ENCODE measurements at places on chromosomes 6 and 20. TPM values are rescaled to one million over a fixed set of nuclear protein-coding genes. Genes with fewer than 3 reads are reported as not detected.

Gene CHRNA4
- 0.11 TPM for total RNA-seq

Gene HLA-DOA
- total RNA-seq = 0.25 TPM

Gene BHLHE23
- not detected for total RNA-seq

GRCh38 chr6:142187209-142187608, 40.1 kb downstream of the VTA1 start:
- peak overlapping the region; percentile 61 for H3K27ac ChIP-seq
- peak; percentile 73 for DNase-seq
- H3K36me3 ChIP-seq = no peaks in the 10 kb centered on the region
- no peak overlapping the region for H3K4me3 ChIP-seq
- no peaks in the 10 kb centered on the region for H3K27me3 ChIP-seq
- H3K4me1 ChIP-seq = peaks cover 15% of the 10 kb centered on the region

DNA sequence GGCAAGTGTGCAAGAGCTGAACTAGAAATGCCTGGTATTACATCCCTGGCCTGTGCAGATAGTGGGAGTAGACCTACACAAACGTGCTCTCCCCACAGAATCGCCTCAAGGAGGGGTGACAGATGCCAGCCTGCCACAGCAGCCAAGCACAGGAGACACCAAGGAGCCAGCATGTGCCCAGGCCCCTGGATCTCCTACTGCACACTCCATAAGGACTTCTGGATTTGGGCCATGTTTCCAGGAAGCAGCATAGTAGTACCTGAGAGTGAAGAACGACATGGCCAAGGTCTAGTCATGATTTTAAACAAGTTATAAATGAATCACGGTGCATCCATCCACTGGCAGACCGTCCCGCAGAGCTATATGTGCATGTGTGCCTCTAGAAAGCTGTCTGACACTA, 232.2 kb downstream of the SYNDIG1 start:
- no peak overlapping the region for H3K4me3 ChIP-seq
- no peak for DNase-seq
- peaks cover 9% of the 10 kb centered on the region for H3K27me3 ChIP-seq
- H3K27ac ChIP-seq = no peak overlapping the region
- H3K36me3 ChIP-seq = no peaks in the 10 kb centered on the region

Gene BNIP5
- 0.12 TPM for total RNA-seq

DNA sequence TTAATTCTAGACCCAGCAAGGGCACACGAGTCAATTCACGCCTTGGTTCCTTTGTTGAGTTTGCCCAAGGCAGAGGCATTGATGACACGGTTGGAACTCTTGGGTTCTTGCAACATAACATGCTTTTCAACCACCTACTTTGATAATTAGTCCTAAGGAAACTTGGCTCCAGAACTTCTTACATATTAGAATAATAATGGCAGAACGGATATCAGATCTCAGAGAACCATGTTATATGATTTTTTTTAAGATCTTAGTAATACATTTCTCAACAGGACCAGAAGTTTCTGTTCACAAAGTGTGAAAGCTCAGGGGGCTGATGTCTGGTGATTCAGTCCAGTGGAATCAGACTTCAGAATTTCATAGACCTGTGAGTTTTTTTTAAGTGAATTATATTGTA, 19.2 kb downstream of the SPTLC3 start:
- no peak overlapping the region for H3K4me3 ChIP-seq
- no peak overlapping the region for H3K27ac ChIP-seq
- peak; percentile 38 for DNase-seq
- H3K36me3 ChIP-seq = no peaks in the 10 kb centered on the region
- no peaks in the 10 kb centered on the region for H3K27me3 ChIP-seq

DNA sequence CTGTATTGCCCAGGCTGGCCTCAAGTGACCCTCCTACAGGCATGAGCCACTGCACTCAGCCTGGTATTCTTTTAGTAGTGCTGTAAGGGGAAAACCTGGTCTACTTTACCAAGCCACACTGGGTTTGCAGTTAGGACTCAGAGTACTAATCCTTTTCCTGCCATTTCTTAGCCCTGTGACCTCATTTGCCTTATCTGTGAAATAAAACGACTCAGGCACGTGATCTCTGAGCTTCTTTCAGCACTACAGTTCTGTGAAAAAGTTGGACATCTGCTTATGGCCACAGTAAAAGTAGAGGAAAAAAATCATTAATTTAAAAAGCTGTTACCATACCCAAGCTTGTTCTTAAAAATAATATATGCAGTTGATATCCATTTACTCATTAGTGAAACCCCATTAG, 1007.5 kb downstream of the KIF16B start:
- H3K27ac ChIP-seq = no peak overlapping the region
- no peak overlapping the region for H3K4me3 ChIP-seq
- peaks cover 9% of the 10 kb centered on the region for H3K4me1 ChIP-seq
- no peaks in the 10 kb centered on the region for H3K36me3 ChIP-seq

DNA sequence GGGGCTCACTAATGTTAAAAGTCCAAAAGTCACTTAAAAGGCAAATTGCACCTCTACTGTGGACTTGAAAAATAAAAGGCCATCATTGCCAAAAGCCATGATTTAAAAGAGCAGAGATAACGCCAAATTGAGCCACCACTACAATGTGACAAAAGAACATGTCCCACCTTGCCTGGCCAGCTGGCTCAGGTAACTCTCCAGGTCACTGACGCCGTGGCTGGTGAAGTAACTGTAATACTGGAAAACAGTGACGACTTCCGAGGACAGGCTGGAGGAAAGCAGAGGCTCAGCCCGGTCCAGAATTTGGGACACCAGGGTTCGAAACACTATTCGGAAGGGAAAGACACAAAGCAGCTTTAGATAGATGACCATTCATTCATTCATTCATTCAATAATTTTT, 29.3 kb upstream of the ARMH2 start:
- no peaks in the 10 kb centered on the region for H3K4me1 ChIP-seq
- DNase-seq = no peak
- no peak overlapping the region for H3K27ac ChIP-seq
- H3K4me3 ChIP-seq = no peak overlapping the region
- H3K36me3 ChIP-seq = no peaks in the 10 kb centered on the region

DNA sequence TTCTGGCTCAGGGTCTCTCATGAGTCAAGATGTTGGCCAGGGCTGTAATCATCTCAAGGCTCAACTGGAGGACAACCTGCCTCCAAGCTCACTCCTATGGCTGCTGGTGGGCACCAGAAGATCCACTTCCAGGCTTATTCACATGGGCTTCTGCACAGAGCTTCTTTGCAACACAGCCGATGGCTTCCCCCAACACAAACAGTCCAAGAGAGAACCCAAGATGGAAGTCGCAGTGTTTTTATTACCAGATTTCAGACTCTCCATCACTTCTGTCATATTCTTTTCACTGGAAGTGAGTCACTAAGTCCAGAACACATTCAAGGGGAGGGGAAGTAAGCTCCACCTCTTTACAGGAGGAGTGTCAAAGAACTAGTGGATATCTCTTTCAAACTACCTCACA, 75.5 kb downstream of the CD164 start:
- no peak overlapping the region for H3K27ac ChIP-seq
- no peaks in the 10 kb centered on the region for H3K27me3 ChIP-seq

DNA sequence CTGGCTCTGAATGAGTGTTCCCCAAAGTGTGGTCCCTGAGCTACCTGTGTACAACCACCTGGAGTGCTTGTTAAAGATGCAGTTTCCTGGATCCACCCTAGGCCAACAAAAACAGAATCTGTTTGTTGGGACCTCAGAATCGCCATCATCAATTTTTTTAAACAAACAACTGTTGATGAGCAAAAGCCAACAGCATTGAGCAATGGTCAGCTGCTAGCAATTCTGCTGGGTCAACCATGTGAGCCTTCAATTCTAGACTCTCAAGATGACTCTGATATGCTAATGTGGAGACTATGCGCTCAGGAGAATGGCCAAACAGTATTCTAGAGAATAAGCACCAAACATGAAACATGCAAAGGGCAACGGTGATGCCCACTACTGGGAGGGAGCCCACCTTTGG, 64.4 kb upstream of the IYD start:
- H3K27ac ChIP-seq = no peak overlapping the region
- no peaks in the 10 kb centered on the region for H3K27me3 ChIP-seq
- no peak for DNase-seq
- H3K4me1 ChIP-seq = peaks cover 6% of the 10 kb centered on the region

- no peaks in the 10 kb centered on the region for H3K27me3 ChIP-seq
- H3K4me3 ChIP-seq = no peak overlapping the region
- no peak overlapping the region for H3K27ac ChIP-seq
- no peak for DNase-seq
Measured at GRCh38 chr20:53964501-53965253, 105.7 kb downstream of the BCAS1 start.

DNA sequence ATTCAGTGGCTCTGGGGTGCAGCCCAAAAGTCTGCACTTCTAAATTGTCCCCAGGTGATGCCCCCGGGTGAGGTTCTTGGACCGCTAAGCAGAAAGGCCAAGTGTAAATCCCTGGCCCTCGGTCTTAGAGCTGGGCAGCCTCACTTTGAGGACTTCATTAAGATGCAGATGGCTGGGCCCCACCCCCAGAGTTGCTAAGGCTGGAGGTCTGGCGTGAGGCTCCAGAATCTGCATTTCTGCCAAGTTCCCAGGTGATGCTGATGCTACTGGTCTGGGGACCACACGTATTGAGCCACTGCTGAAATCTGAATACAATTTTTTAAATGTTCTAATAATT, 735 bp upstream of the SLC23A2 start:
- peak; percentile 6 for DNase-seq
- H3K4me1 ChIP-seq = no peaks in the 10 kb centered on the region
- no peaks in the 10 kb centered on the region for H3K36me3 ChIP-seq
- H3K27ac ChIP-seq = no peak overlapping the region
- H3K4me3 ChIP-seq = peak overlapping the region; percentile 44

Gene SASH1
- total RNA-seq = 9.4 TPM

DNA sequence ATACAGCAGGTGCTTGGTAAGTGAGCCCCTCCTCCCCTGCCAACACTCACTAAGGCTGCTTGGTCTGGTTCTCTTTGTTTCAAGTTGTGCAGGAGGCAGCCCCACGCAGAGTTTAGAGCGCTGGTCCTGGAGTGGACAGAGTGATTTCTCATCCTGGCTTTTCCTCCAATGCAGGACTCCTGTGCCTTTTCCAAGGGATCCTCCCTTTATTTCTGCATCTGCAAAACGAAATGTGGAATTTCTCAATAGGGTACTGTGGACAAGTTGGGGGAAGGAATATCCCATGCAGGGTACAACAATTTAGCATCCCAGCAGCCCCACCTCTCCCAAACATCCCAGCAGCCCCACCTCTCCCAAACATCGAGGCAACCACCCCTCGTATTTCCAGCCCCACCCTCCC, 30.6 kb upstream of the CCDC167 start:
- no peak overlapping the region for H3K27ac ChIP-seq
- no peak for DNase-seq
- H3K36me3 ChIP-seq = no peaks in the 10 kb centered on the region

Gene ABT1
- total RNA-seq = 25.4 TPM

DNA sequence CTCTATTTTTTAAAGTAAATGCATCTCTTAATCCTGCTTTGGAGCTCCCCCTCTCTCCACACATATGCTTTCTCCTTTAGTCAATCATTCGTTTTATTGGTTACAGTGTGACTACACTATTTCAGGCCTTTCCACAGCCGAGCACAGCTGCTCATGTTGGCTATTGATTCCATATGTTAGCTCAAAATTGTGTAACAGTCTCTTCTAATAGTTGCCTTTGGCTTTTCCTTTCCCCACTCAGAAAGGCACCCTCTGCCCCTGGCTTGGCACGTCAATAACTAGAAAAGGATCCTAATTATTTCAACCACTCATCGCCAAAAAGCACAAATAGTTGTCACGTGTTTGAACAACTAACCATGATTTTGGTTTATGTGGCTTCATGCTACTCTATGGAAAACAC, 410.3 kb upstream of the SLC35B3 start:
- H3K36me3 ChIP-seq = no peaks in the 10 kb centered on the region
- no peaks in the 10 kb centered on the region for H3K27me3 ChIP-seq
- no peak overlapping the region for H3K27ac ChIP-seq

GRCh38 chr6:56692523-56693245, 50.0 kb upstream of the DST start:
- no peaks in the 10 kb centered on the region for H3K27me3 ChIP-seq
- no peaks in the 10 kb centered on the region for H3K4me1 ChIP-seq
- H3K27ac ChIP-seq = no peak overlapping the region
- no peak overlapping the region for H3K4me3 ChIP-seq

Gene NDUFAF5
- total RNA-seq = 45.8 TPM

Gene PSMA7
- 333 TPM for total RNA-seq

DNA sequence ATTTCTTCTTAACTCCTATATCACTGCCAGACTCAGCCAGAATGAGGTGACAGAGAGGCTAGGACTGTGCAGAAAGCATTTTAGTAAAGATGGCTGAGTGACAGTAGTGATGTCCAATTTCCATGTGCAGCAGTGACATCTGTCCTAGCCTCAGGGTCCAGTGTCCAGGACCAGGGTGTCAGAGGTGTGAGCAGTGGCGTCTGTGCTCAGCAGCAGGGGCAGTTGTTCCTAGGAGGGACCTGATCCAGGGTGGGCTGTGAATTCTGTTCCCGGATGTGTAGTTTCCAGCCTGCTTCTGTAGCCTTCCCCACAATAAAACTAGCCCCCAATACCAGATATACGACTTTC, 6.0 kb downstream of the HLA-B start:
- no peak for DNase-seq
- no peaks in the 10 kb centered on the region for H3K36me3 ChIP-seq
- no peak overlapping the region for H3K27ac ChIP-seq
- no peaks in the 10 kb centered on the region for H3K4me1 ChIP-seq
- no peak overlapping the region for H3K4me3 ChIP-seq
- H3K27me3 ChIP-seq = peaks cover 37% of the 10 kb centered on the region

GRCh38 chr20:34431168-34431567, 68.1 kb downstream of the ITCH start:
- H3K36me3 ChIP-seq = peaks cover 21% of the 10 kb centered on the region
- no peak overlapping the region for H3K27ac ChIP-seq
- no peak overlapping the region for H3K4me3 ChIP-seq
- DNase-seq = no peak
- H3K27me3 ChIP-seq = no peaks in the 10 kb centered on the region
